Endothelial cell of coronary artery (primary cell): ENCODE measurements at places on chromosomes 4 and X. TPM values are rescaled to one million over a fixed set of nuclear protein-coding genes. Genes with fewer than 3 reads are reported as not detected.

The TMEM47 gene
- 24.2 and 42.5 TPM in 2 replicates for total RNA-seq

The ANXA10 gene
- 0.85 TPM in 1 of 2 replicates, not detected in the other for total RNA-seq

The ENAM gene
- not detected in 2 replicates for total RNA-seq

The TMPRSS11F gene
- total RNA-seq = not detected in 2 replicates

The GPR78 gene
- total RNA-seq = 0.09 TPM in 1 of 2 replicates, not detected in the other

The FAM9C gene
- total RNA-seq = not detected in 2 replicates

The FAM114A1 gene
- total RNA-seq = 111 and 167 TPM in 2 replicates

The ZMAT1 gene
- 1.3 and 2.2 TPM in 2 replicates for total RNA-seq

The PPP2R2C gene
- total RNA-seq = 0.09 and 0.66 TPM in 2 replicates

The UFSP2 gene
- 35.7 and 36.7 TPM in 2 replicates for total RNA-seq

The KIT gene
- total RNA-seq = 9.5 and 13.9 TPM in 2 replicates

The ZNF185 gene
- 21.7 and 27.8 TPM in 2 replicates for total RNA-seq
